Stimulated activated CD4-positive, alpha-beta T cell treated with anti-CD3 and anti-CD28 coated beads, Interleukin-15, amount 100 ng/mL, for 48 hours (primary cell): ENCODE measurements at places on chromosomes 16 and 17.

DNA sequence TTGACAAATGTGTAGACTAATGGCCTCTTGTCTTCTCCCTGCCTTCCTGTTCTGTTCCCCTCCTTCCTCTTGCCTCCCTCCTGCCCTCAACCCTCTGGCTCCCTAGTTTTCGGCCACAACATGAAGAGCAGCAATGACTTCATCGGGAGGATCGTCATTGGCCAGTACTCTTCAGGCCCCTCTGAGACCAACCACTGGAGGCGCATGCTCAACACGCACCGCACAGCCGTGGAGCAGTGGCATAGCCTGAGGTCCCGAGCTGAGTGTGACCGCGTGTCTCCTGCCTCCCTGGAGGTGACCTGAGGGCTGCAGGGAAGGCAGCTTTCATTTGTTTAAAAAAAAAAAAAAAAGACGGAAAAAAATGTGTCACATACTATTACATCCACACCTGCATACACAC, 18.8 kb upstream of the CLEC19A start:
- DNase-seq, result no peak

GRCh38 chr17:63611354-63611753, 10.7 kb downstream of the TACO1 start:
- DNase-seq, result peak; percentile 6

DNA sequence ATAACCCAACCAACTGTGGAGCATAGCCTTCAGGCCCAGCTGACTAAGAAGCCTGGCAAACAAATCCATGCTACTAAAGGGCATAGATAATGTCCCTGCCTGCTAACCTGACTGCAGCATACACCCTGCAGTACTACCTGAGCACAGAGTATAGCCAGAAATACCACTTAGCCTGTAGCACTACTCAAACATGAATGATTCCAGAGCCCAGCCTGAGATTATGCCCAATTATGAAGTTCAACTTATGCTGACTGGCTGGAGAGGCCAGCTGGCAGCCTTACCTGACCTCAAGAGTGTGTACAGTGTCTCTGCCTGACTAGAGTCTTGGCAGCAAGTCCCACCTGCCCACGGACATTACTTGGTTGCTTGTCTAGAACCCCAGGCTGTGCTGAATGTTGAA, 1265.3 kb downstream of the CDH11 start:
- no peak for DNase-seq

DNA sequence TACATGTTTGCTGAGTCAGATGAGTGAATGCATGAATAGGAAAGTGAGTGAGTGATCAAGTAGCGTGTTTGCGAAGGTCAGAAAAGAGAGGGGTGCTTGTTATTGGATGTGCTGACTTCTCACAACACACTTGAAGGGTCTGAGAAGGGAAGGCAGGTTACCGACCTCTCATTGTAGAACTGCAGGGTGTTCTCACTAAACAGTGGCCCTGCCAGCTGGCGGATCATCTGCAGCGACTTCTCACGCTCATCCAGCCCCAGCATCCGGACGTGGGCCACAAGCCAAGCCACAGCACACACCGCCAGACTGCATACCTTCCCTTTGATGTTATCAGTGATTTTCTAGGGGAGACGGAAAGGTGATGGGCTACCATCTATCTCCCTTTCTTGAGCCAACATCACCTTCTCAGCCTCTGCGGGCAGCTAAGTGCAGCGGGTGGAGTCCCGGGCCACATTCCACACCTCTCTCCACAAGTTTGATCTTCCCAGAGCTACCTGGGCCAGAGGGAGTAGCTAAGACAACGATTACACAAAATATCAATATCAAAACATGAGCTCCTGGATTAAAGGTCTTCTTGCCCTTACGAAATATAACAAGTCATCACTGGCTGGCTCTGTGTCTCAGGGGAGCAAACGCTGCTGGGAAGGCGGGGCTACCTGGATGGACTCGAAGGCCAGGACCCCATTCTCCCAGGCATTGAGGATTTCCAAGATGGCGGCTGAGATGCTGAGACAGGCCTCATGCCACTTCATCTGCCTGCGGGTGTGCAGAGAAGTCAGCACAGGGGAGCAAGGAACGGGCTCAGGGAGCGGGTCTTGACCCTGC, 11.0 kb downstream of the CSF3 start:
- DNase-seq, result no peak

GRCh38 chr17:2825253-2825970, 29.2 kb downstream of the RAP1GAP2 start:
- no peak for DNase-seq

DNA sequence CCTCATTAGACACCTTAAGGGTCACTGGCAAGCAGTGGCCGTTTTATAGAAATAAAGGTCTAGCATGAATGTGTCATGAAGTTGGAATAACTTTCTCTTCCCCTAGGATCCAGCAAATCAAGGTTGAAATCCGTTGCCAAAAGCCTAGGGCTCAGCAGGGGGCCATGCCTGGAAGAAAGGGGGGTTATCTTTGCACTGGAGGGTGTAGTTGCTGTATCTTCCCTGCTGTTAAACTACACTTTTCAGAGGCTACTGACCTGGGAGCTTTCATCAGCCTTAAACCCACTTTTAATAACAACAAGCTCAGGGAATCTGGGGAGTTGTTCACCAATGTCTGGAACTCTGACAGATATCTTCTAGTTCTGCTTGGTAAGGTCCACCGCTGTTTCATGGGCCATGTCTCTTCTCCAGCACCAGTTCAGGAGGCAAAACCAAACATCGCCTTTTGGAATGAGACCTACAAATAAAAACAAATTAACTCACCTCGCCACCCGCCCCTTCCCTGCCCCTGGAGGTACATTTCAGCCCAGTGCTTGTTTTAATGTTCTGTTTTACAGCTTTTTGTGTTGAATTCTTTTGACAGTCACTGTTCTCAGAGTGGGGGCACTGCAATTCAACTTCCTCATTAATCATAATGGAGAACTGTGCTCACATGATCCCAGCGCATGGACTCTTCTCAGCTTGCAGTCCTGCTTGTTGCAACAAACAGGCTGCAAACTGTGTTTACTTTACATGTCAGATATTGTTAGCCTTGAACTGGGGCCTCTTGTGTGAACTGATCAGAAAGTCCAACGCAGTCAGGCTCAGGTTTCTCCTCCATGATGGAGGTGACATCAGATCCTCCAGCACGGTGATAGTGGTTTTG, 508.7 kb downstream of the KCNJ2 start:
- DNase-seq, result no peak

DNA sequence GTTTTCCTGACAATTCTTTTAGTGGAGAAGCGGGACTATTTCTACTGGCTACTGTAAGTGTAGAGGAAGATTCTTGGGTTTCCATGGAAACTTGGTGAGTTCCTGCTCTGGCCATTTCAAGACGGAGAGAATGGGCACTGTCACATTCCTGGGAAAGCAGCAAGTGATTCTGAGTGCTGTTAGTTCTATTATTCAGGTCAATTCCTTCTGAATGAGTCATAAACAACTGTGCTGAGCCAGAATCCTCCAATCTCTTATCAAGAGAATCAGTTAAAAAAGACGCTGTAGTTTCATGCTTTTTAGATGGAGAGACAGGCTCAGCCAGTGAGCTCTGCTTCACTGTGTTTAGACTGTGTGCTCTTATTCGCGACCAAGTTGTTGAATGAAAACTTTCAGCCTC, 19.6 kb downstream of the AKAP10 start:
- DNase-seq, result no peak

DNA sequence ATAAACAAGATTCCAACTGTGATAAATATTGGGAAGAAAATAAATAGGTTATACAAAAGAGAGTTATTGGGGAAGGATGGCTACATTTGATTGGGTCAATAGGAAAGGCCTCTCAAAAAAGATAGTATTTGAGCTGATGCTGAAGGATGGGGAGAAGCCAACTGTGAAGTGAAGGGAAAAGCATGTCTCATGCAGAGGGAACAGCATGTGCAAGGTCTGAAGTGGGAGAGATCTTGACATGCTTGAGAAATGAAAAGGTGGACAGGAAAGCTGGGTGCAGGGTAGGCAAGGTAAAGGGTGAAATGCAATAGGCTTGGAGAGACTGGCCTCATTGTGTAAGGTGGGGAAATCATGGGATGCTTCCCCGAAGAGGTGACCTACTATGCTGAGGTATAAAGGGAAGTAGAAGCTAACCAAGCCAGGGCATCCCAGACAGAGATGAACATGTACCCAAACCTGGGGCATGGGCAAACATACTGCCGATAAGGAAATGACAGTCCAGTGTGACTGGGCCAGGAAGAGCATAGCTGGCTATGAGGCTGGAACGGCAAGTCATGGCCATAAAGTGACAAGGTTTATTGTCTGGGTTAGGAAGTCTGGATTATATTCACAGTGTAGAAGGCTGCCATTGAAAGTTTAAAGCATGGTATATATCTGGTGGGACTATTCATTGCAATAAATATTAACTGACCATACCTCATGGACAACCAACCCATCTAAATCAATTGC, 91.2 kb downstream of the TOX3 start:
- no peak for DNase-seq

- no peak for DNase-seq
Observed at GRCh38 chr17:12686486-12686885, 20.8 kb downstream of the MYOCD start.
